ENCODE measurements at places on chromosomes 2 and 18.

DNA sequence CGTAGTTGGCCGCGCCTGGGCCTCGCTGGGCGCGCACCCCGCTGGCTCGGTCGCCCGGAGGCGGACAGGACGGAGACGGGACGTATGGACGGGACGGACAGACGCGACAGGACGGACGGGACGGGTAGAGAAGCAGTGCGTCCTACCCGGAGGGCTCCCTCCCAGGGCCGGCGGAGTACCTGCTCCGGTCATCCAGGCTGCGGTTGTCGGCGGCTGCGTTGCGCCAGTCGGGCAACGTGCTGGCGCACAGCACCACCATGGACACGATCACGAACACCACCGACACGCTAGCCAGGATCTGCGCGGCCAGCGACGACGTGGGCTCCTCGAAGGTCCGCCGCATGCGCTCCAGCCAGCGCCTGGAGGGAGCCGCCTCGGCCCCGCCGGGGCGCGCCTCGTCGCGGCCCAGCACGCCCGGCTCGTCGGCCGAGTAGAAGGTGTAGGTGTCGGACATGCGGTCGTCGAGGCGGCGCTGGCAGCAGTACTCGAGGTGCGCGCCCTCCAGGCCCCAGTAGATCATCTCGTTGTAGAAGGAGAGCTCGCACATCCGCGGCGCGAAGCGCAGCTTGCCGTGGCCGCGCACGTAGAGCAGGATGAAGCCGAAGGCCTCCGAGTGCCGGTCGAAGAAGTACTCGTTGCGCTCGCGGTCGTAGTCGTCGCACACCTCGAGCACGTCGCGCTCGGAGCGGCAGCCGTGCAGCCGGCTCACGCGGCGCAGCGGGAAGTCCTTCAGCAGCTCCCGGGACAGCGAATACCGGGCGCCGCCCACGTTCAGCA, 903 bp downstream of the KCNG3 start:
- peak; percentile 36 for DNase-seq

GRCh38 chr18:59861963-59862819, 37.6 kb upstream of the PMAIP1 start:
- no peak for DNase-seq

- DNase-seq = no peak
Observed at GRCh38 chr2:15619076-15619475, 27.4 kb downstream of the DDX1 start.

GRCh38 chr2:25089605-25090315, 47.9 kb downstream of the EFR3B start:
- no peak for DNase-seq

DNA sequence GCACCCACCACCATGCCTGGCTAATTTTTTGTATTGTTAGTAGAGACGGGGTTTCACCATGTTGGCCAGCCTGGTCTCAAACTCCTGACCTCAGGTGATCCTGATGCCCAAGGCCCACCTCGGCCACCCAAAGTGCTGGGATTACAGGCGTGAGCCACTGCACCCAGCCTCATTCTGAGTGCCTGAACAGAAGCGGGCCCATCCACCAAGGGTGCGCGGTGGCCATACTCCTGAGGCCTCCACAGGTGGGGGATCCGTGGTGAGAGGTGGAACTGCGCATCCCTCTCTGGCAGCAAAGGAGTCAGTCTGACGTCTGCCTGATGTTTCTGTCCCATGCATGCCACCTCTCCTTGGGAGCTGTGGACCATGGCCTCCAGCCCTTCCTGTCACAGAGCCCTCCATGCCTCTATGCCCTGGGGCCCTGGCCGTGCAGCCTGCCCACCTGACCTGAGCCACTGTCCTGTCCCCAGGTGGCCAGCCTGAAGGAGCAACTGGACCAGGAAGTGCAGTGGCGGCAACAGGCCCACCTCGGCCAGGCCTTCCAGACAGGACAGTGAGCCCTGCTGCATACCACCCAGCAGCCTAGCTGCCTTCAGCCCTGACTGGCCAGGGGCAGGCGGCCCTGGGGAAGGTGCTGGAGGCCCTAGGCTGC, 7.6 kb upstream of the SNED1 start:
- no peak for DNase-seq

GRCh38 chr2:177894546-177894945, 178.0 kb downstream of the PDE11A start:
- no peak for DNase-seq

- no peak for DNase-seq
Observed at GRCh38 chr2:133571249-133571648, 3.0 kb upstream of the NCKAP5 start.

DNA sequence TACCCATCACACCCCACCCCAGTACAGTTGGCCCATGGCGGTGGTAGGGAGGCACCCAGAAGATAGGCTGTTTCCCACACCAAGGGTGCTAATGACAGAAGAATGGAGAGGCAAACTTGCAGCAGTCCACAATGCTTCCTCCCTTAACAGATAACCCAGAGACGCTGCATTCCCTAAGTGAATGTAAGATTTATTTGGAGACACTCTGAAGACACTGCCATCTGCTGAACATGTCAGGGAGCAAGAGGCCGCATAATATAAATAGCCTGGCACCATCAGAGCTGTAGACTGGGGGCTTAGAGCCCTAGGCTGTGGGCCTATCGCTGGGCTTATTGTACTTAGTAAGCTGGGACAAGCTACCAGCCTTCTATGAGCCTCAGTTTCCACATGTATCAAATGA, 2.2 kb upstream of the IWS1 start:
- DNase-seq = no peak

DNA sequence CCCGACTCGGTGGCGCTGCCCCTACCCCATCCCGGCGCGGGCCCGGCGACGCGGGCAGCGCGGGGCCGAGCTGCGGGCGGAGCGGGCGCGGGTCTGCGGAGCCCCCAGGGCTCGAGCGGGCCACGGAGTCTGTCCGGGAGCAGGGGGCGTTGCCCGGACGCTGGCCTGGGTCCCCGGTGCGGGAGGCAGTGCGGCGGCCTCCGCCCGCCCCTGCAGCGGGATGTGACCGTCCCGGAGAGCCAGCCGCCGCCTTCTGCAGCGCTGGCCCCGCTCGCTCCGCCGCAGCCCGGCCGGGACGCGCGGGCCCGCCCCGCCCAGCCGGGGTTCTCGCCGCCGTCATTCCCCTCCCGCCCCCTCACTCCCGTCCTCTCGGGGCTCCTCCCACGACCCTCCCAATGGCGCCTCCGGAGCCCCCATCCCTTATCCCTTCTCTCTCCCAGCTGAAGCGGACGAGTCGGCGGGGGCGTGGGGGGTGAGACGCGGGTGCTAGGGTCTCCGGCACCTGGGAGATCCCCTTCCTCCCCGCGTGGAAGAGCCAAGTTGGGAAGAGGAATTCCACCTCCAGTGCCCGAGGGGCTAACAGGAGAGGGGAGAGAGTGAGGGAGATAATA, at the start of gene FNDC4:
Gene FNDC4 (minus strand): TSS at position 257 of the 611 bp plus-strand sequence. CDS start 521 bp downstream, outside the sequence.
- DNase-seq = peak; percentile 11

DNA sequence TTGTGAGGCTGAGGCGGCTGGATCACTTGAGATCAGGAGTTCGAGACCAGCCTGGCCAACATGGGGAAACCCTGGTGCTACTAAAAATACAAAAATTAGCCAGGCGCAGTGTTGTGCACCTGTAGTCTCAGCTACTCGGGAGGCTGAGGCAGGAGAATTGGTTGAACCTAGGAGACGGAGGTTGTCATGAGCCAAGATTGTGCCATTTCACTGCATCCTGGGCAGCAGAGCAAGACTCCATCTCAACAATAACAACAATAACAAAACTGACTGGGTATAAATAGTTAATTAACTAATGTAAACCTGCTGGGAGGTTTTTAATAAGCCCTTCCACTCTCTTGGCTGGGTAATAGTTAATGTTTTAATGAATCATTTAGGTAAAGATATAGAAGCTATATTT, 7.8 kb downstream of the SULT6B1 start:
- no peak for DNase-seq

- no peak for DNase-seq
Observed at GRCh38 chr2:168692132-168692744, 110.2 kb upstream of the NOSTRIN start.

DNA sequence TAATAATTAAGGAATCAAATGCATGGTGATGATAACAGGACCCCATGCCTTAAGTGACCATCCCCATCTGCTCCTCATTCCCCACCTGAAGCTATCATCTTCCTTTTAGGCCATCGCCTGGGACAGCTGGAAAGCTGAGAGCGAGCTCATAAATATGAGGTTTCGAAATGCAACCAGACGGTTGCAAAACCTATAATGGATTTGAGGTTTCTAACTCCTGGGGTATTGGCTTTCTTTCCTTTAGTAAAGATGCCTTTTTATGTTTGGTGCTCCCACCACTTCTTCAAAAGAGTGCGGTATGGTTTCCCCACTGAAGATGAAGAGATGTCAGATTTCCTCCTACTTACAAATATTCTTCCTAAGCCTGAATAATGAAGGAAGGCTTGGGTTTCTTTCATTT, 1589.5 kb upstream of the PIK3C3 start:
- no peak for DNase-seq

DNA sequence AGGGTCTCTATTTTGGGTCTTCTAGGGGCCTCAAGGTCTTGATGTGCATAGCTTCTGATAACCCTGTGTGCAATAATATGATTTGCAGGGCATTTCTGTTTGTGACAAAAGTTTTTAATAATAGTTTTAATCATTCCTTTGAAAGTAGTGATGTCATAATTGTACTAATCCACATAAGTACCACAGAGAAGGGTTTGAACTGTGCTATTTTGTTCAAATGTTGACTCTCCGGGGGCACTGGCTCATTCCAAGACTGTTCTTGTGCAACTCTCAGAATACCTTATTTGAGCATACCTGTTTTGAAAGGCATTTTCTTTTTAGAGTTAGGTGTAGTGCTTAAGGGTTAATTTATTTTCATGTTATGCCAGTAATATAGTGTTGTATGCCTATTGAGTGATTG, 41.6 kb downstream of the PLEKHB2 start:
- no peak for DNase-seq

- no peak for DNase-seq
Observed at GRCh38 chr2:38245114-38245641, 131.9 kb downstream of the ATL2 start.

- no peak for DNase-seq
Observed at GRCh38 chr2:9103663-9104277, 100.3 kb upstream of the MBOAT2 start.

GRCh38 chr2:16661526-16661925, 4.1 kb downstream of the CYRIA start:
- no peak for DNase-seq

DNA sequence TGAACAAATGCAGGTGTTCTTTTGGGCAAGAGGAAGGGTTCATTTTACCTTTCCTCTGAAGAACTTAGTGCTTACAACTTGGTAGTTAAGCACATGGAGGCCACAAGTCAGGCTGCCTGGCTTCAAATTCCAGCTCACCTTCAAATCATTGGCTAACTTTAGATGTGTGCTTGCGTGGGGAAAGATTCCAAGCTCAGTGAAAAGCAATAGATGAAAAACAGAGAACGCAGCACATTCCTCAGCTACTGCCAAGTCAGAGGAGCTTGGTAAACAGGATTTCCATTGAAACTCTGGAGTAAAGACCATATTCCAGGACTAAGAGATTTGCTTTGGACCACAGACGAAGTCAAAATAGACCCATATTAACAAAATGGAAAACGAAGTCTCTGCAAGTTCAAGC, 96.3 kb upstream of the ASB18 start:
- DNase-seq = no peak

GRCh38 chr2:19461504-19462255, 103.3 kb upstream of the OSR1 start:
- DNase-seq = no peak

DNA sequence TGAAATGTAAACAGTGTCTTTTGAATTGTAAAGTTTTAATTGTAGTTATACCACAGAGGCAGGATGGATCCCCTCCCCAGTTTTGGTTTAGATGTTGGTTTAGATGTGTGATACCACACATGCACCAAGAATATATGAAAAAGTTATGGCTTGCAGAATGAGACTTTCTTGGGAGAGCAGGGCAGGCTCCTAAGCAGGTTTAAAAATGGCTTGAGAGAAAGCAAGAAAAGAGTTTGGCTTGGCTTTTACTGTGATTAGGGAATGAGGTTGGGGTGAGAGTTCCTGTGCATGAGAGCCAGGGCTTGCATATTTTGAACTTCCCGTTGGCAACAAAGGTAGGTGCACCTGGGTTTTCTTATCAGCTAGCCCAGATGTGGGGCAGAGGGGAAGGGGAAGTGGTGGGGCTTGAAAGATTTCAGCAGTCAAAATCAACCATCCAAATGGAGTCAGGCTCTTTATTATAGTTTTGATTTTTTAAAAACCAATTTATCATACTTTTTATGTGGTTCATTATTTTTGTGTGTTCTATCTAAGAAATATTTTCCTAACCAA, 246.9 kb downstream of the MTX2 start:
- DNase-seq = no peak

GRCh38 chr2:239186516-239187357, 214.1 kb downstream of the HDAC4 start:
- DNase-seq = no peak

- no peak for DNase-seq
Observed at GRCh38 chr18:66136039-66136438, 385.2 kb downstream of the CDH7 start.

GRCh38 chr2:22826703-22827102, 558.3 kb upstream of the KLHL29 start:
- no peak for DNase-seq

DNA sequence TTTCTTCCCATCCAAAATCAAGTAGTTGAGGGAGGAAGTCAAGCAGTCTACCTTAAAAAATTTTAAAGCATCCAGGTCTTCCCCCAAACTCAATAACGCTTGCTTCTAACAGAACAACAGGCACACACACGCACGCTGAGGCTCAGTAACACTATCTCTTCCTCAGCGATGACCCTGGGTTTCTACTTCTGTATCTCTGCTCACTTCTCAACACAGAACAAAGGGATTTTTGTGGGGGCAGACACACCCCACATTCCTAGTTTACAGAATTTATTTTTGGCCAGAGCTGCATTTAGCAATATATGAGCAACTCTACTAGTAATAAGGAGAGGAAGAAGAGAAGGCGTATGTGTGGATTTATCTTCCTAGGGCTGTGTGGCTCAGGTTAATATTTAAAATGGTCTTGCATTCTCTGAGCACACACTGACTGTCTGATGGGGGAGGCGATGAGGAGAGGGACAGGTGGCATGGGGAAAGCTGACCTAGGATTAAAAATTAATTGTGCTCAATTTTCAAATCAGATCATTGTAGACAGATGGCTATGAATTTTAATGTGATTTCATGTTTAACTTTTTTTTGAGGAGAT, 71.3 kb upstream of the PPM1B start:
- DNase-seq = no peak

DNA sequence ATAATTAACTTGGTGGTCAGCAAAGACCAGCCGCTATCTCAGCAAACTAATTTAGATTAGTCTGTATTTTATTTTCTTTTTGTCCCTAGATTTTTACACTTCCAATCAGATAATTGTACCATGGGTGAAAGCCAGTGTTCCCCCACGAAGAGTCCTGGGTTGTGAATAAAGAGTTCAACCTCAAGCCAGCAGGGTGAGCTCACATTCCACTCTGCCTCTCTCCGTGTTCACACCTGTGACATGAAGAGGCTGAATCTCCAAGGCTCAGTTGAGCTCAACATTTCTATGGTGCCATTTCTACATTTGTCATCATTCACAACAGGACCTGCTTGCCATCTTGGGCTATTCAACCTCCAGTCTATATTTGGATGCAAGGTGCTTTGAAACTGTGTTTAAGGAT, 771.5 kb downstream of the GALR1 start:
- no peak for DNase-seq

- no peak for DNase-seq
Observed at GRCh38 chr18:26460449-26461091, 87.8 kb downstream of the KCTD1 start.

- DNase-seq = no peak
Observed at GRCh38 chr2:212609479-212609878, 70.9 kb upstream of the ERBB4 start.

- DNase-seq = no peak
Observed at GRCh38 chr18:33022370-33022769, 249.5 kb upstream of the KLHL14 start.

GRCh38 chr18:12474876-12475275, 67.1 kb downstream of the PRELID3A start:
- no peak for DNase-seq

All from stimulated activated CD4-positive, alpha-beta T cell treated with anti-CD3 and anti-CD28 coated beads, Interleukin-4, amount 100 ng/mL, for 1 hour (primary cell).